ENCODE measurements at places on chromosomes 1 and 21. TPM values are rescaled to one million over a fixed set of nuclear protein-coding genes. Genes with fewer than 3 reads are reported as not detected.

DNA sequence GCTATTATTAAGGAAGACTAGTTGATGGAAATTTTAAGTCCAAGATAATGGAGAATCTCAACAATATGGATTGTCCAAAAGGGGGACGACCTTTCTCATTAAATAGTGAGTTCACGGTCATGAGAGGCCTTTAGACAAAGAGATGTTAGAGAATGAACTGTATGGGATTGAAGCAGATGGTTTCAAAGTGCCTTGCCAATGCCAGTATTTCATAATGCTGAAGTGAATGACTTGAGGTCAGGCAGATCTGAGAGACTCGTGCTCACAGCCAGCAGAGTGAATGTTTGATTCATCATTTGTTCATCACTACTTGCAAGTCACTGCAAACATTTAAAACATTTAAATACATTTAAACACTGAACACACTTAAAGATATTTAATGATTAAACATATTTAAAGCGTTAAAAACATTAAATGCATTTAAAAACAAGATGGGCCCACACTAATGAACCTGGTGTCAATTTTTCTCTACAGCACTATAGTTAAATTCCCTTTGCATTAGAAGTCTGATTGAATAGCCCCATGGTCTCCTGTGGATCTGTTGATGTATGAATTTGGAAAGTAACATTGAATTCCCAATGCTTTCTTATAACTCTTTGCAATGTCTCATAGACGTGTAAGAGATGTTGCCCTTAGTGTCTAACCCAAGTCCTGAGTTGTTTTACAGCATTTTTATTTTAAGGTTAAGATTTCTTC lies 80.7 kb downstream of the TGFB2 start:
- no peak for DNase-seq

The PBX1 gene
- total RNA-seq, result 1.0 TPM

- no peak for DNase-seq
Measured at GRCh38 chr1:228669242-228669585, 66.1 kb upstream of the RHOU start.

The MANEAL gene
- 1.6 TPM for total RNA-seq

GRCh38 chr1:35590476-35591040 lies 17.4 kb downstream of the TFAP2E start:
- DNase-seq, result no peak

The TXLNA gene
- 68.0 TPM for total RNA-seq

GRCh38 chr1:85462931-85463649 lies 1.9 kb downstream of the DDAH1 start:
- no peak for DNase-seq

DNA sequence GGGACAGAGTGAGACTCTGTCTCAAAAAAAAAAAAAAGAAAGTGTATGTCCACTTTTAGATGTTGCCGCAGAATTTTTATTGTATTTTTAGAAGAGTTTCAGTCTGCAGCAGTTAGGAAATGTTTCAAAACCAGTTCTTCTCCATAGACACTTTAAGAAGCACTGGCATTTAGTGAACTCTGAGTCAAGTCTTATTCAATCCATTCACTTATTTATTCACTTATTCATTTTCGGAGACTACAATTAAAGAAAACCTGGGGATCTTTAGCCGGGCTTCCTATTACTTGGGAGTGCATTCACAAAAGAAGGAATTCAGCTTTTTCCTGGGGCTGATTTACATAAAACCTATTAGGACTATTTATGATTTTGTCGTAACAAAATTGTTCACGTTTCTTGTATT lies 12.3 kb downstream of the RCAN3 start:
- DNase-seq, result no peak

- no peak for DNase-seq
Measured at GRCh38 chr1:209398313-209398991, 185.1 kb upstream of the CAMK1G start.

DNA sequence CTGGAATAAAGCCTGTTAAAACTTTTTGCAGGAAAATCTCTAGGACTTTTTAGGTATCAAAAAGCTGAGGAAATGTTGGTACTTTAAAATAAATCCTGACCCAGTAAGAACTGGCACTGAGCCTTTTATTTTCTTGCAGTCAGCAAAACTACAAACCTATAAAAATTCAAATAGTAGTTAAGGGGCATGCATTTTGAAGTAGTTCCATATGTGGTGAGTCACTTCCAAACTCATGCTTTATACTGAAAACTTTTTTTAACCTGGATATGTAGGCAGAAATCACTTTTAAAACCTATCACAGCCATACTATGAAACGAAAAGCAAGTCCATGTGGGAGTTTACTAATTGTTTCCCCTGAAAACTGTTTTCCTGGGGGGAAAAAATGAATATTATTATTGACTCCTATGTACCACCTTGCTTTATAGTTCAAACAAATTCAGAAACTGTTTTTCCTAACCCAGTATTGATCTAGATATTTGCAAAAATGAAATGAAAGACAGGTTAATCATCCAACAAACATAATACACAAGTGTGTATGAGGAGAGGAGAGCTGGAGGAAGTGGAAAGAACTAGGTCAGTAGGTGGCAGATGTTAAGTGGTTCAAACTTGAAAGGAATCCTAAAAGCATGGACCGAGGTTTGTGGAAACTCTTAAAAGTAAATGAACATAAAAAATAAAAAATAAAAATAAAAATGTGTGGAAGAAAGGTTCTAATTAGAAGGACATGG lies 30.5 kb downstream of the NRIP1 start:
- DNase-seq, result peak; percentile 10

The LCE3B gene
- total RNA-seq, result not detected

- peak; percentile 78 for DNase-seq
Measured at GRCh38 chr1:3618881-3619671, 5.7 kb upstream of the TPRG1L start.

- DNase-seq, result no peak
Measured at GRCh38 chr1:45385302-45385701, 45.1 kb upstream of the MUTYH start.

- DNase-seq, result no peak
Measured at GRCh38 chr1:204087181-204087892, 14.4 kb downstream of the SOX13 start.

The LINGO4 gene
- not detected for total RNA-seq

The ATP1B1 gene
- total RNA-seq, result 7.7 TPM

The DSCAM gene
- total RNA-seq, result not detected

GRCh38 chr1:197103300-197103699 lies 36.2 kb upstream of the F13B start:
- peak; percentile 14 for DNase-seq

GRCh38 chr1:70140343-70140742 lies 65.0 kb downstream of the LRRC40 start:
- peak; percentile 2 for DNase-seq

GRCh38 chr1:38133756-38134155 lies 87.2 kb upstream of the POU3F1 start:
- DNase-seq, result no peak

GRCh38 chr1:119748040-119748439 lies 20.7 kb downstream of the HMGCS2 start:
- no peak for DNase-seq

- DNase-seq, result no peak
Measured at GRCh38 chr21:23008601-23009202, 2010.5 kb downstream of the NCAM2 start.

The FAM72D gene
- 0.89 TPM for total RNA-seq

DNA sequence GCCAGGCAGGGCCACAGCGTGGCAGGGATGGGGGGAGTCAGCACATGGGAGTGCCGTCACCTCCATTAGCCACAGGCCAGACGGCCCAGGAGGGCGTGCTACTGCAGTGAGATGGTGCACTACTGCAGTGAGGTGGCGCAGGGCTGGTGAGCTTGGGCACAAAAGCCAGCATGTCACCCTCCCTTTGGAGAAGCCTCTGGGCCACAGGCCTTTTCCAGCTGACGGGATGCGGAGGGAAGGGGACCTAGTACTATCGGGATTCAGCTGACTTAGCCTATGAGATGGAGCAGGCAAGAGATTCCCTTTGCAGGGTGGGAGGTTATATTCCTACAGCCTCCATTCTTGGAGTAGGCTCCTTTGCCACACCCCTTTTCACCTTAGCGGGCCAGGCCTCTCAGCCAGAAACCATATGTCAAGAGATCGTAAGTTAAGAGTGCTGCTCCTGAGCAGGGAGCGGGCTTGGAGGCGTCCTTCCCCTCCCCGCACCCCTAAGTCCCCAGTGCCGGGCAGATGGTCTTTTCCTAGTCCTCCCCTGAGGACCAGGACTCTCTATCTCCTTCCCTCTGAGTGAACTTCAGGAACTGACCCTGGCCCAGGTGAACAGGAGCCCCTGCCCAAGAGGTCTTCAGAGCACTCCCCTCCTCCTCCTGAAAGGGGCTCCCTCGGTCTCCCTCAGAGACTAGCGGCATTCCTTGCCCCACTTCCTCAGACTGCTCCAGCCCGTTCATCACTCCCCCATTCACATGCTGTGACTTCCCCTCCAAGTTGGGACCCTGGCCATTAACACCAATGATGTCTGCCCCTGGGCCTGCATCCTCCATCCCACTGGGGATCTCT lies 8.2 kb downstream of the NES start:
- no peak for DNase-seq

DNA sequence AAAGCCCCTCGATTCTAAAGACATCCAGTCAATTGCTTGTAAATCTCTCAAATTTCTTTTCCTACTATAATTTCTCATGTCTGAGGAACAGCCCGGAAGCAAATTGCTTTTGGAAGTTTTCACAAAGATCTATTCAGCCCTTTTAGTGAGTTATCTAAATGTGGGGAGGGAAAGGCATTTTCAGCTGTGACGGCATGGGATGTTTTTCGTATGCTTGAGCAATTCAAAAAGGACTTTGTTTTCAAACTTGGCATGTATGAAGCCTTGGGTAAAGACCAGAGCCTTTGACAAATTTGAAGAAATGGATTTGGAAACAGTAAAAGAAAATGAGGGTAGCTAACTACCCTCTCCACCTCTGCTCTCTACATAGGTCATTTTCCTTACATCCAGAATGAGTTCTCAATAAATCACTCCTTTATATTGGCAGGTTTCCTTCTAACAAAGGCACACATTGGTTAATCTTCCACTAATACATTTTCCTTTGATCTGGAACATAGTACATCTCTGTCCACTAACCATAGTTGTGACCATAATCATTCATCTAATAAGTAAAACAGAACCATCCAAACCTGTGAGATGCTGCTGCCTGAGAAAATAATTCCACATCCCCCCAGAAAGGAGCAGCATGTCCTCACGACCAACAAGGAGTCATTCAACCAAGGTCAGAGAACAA lies 66.1 kb upstream of the ADAM30 start:
- no peak for DNase-seq

DNA sequence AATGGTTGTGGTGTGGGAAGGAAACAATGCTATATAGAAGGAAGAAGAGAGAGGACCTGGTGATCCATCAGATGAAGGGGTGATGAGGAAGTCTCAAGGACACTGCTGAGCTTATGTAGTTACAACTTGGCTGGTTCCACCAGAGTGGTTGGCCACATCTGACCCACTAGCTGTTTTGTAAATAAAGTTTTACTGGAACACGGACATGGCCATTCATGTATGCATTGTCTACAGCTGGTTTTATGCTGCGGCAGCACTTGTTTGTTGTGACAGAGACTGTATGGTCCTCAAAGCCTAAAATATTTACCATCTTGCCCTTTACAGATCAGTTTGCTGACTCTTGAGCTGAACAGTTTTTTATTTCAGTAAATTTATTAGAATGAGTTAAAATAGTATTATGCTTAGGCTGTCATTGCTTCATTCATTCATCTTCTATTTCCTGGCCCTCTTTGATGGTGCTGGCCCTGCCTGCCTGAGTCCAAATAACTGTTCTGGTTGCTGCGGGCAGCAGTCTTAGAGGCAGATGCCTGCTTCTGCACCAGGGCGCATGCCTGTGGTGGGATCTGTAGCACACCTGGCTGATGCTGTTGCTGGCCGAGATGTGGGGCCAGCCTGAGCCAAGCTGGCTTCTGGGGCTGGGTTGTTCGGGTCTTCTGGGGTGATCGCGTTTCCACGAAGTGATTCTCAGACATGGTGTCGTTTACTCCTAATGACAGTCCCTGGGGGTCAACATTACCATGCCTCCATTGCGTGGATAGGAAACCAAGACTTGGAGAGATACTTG lies 61.4 kb upstream of the WNT4 start:
- no peak for DNase-seq

DNA sequence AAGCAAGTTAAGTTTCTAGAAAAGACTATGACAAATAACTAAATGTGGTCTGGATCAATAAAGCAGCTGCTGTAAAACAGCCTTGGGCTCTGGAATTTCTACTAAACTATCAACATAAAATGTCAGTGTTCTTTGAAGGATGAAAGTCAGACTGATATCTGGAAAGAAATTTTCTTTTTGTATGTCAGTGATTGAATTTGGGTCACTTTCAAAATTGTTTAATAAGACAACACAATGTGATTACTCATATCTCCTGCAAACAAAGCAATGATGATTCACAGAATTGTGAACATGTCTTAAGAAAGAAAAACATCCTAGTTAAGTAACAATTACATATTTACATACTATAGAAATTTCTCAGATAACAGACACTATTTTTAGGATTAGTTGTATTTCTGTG lies 826.4 kb downstream of the PLA2G4A start:
- DNase-seq, result peak; percentile 21

DNA sequence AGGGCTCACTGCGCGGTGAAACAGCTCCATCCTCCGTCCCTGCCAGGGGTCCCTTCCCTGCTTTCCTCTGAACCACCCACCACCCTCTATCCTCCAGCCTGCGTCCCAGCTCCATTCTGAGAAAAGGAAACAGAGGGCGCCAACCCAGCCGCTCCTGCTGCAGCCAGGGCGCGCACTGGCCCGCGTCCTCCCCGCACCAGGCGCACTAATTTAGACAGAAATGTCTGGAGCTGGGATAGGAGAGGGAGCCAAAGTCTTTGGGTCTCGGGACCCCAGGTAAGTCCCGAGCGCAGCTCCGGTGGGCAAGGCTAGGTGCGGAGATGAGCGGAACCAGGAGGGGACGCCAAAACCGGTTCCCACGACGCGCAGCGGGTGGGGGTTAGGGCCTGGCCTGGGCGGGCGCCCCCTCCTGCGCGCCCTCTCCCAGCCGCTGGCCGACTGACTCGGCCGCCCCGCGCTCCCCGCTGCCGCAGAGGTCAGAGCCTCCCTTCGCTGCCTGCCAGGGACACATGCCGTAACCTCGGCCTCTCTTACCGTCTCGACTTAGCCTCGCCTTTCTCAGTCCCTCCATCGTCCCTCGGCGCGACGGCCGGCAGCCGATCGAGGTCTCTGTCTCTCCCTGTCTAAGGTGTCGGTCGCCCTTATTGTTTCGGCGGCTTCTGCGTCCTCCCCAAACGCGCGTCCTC lies 2.0 kb downstream of the CAMK2N1 start:
- peak; percentile 21 for DNase-seq

The CTSS gene
- 51.7 TPM for total RNA-seq
